ENCODE measurements at places on chromosomes 4 and X.

DNA sequence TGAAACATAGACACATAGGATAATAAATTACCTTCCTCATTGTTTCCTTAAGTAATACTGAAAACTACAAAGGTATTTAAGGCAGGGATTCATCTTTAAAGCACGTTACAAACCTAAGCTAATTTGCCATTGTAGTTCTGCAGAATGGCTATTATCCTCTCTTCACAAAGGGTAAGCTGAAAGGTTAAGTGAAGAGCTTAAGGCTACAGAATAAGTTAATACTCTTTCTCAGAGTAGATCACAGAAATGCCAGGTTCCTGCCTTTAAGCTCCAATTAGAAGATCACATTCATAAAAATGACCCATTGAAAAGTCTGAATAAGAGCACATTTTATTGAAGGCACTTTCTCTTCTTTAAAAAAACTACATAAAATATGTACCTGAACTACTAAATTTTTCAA, 42.1 kb upstream of the PRDM5 start:
- no peak for DNase-seq

GRCh38 chr4:123206016-123206415, 190.6 kb upstream of the SPRY1 start:
- no peak for DNase-seq

DNA sequence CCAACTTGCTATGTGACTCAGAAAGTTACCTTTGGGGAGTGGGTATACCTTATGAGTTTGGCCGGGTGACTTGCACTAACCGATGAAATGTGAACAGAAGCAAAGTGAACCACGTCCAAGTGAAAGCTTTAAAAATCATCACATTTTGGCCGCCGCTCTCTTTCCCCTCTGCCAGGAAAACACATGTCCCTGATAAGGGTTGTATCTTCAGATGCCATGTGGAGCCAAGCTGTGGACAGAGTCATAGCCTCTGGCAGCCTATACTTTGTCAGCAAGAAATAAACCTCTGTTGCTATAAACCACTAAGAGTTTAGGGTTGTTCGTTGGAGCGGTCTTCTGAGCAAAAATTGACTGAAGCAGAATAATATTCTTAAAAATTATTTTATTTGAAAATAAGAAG, 92.3 kb downstream of the PRDM5 start:
- no peak for DNase-seq

DNA sequence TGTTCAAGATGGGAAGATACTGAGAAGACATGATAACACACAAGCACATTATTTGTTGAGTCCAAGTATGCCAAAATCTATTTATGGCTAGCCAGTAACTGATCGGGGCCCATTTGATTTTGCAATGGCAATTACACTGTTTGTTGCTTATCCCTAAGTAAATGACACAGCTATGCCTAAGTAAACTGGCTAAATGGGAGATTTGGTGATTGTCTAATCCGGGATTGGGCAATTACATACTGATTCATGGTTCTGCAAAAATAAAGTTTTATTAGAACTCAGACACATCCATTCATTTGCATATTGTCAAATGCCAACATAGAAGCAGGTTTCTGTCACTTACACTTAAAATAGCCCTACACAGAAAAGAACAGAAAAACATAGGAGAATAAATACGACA, 140.2 kb upstream of the TBL1X start:
- no peak for DNase-seq

- DNase-seq, result peak; percentile 54
These were observed 105.9 kb downstream of the SH3RF1 start for GRCh38 chr4:169164669-169165415.

GRCh38 chrX:346034-346813, 27.6 kb upstream of the GTPBP6 start:
- DNase-seq, result no peak

DNA sequence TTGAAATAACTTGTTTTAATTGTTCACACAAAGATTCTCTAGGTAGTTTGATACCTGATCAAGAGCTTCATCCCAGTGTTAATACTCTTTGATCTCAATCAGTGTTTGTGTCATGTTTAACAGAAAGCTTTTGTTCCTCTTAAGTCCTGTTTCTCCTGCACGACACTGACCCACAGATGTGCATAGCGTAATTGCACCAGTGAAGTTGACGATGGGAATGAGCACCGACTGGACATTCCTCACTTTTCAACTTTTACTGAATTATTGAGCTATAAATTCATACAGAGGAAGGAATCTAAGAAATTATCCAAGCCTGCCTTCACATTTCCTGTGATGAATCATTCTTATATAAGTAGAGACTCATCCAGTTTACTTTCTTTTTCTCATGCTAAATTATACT, 878.7 kb upstream of the TENM3 start:
- peak; percentile 4 for DNase-seq

GRCh38 chr4:141220271-141220670, 424 bp upstream of the ZNF330 start:
- DNase-seq, result peak; percentile 8

GRCh38 chr4:94965852-94966251, 208.1 kb downstream of the BMPR1B start:
- DNase-seq, result no peak

- no peak for DNase-seq
These were observed 12.0 kb downstream of the CPLX1 start for GRCh38 chr4:813900-814299.

DNA sequence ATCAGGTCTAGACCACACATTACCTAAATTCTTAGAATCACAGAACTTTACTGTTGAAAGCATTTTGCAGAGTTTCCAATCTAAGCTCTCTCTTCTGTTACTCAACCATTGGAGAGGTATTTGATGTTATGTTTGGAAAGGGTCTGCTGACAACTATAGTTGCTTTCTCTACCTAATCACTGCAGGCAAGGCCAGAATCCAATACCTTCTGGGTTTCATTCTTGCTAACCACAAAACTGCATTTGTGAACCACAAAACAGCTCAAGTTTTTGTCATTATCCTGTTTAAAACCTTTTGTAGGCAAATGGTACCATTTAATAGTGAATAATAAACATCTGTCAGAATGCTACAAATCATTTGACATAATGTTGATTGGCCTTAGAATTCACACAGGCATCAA, 380.1 kb downstream of the GASK1B start:
- DNase-seq, result peak; percentile 11

DNA sequence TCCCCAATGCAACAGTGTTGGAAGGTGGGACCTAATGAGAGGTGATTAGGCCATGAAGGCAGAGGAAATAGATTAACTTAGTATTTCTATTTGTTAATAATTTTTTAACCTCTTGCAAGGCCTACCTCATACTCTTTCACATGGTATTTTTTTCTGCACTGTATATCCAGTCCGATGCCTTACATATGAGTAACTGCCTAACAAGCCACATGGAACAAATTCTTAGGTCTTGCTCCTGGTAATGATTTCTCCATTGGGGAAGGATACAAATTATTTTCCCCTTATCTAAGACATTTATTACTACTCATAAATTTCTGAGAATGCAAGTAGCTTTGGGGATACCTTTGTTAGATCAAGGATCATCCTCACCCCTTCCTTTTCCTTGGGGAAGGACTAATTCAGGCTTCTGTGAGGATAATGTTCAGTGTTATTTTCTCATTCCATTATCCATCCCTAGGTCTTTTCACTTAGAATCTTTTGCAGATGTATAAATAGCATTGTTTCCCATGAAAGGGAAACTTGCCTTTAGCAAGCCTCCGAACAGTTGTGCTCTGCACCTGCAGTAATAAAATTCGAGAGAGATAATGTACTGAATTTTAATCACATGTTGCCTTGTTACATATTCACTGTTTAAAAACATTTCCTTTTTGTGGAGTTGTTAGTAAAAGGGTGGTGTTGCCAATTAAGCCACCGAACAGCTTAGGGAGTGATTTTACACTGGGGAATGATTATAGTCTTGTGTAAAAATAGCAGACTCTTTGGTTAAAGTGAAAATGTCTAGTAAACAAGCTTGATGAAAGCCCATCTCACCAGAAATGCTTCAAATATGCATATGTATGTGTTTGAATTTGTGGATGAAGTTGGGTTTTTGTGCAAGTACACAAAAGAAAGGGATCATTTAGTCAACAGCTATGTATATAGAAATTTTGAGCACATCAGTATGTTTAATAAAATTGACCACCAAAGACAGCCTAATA, 89.9 kb downstream of the CFAP299 start:
- no peak for DNase-seq

- DNase-seq, result no peak
These were observed 161.6 kb upstream of the MID1 start for GRCh38 chrX:10781847-10782530.

DNA sequence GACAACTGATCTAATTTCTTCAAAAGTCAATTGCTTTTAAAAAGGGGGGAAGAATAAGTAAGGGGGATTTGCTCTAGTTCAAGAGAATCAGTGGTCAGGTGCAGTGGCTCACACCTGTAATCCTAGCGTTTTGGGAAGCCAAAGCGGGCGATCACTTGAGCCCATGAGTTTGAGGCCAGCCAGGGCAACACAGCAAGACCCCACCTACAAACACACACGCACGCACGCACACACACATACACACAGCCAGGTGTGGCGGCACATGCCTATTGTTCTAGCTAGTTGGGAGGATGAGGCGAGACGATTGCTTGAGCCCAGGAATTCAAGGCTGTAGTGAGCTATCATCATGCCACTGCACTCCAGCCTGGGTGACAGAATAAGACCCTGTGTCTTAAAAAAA, 9.6 kb downstream of the GRSF1 start:
- no peak for DNase-seq

GRCh38 chr4:42327323-42327722, 70.0 kb upstream of the SHISA3 start:
- no peak for DNase-seq

- DNase-seq, result no peak
These were observed 1.3 kb downstream of the FAM9C start for GRCh38 chrX:13043138-13043537.

- peak; percentile 22 for DNase-seq
These were observed 138.9 kb downstream of the NPNT start for GRCh38 chr4:106034220-106034619.

DNA sequence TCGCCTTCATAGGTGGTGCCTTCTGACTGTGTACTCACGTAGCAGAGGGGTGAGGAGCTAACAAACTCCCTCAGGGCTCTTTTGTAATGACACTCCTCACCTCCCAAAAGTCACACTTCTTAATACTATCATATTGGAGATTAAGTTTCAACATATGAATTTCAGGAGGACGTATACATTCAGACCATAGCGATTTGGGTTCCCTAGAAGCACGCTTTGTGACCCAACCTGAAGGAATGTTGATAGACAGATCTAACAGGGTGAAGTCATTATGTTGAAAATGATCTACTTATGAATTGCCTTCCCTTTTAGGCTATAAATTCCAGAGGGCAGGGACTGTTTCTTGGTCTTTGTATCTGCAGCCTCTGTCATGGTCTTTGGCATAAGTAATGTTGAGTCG, 3.2 kb upstream of the KLHL34 start:
- no peak for DNase-seq

DNA sequence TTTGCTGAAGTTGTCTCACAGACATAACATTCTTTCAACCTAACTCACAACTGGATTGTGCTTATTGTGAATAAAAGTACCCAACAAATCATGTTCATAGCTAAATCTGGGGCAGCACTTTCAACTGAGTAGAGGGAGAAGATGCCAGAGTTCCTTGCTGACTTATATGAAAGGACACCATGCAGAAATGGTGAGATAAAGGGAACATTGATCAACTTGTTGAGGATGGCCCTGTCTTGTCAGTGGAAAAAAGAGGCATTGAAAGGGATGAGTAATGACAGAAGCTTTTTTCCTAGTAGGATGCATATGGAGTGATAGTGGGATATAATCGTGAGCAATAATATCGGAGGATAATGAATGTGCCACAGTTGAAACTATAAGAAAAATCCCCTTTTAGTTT, 221.7 kb downstream of the ARHGAP24 start:
- DNase-seq, result no peak

DNA sequence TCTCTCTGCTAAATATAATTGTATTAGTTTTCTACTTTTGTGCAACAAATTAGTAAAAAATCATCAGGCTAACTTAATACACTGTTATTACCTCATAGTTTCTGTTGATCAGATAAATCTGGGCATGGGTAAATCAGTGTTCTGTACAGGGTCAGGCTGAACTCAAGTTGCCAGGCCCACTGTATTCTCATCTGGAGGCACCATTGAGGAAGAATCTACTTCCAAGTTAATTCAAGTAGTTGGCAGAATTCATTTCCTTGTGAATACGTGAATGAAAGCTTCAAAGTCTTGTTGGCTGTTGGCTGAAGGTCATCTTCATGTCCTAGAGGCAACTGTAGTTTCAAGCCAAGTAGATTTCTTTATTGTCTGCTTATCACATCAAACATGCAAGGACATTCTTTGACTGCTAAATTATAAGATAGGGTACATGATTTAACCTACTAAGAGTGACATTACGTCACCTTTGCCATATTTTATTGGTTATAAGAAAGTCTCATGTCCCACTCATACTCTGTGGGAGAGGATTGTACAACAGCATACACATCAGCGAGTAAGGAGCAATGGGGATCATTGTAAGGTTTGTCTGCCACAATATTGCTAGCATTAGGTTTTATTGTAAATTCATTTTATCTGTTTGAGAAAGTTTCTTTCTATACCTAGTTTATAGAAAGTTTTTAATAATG, 1219.0 kb downstream of the ARAP2 start:
- no peak for DNase-seq

- DNase-seq, result peak; percentile 40
These were observed 93.0 kb downstream of the TSPAN7 start for GRCh38 chrX:38654302-38654701.

DNA sequence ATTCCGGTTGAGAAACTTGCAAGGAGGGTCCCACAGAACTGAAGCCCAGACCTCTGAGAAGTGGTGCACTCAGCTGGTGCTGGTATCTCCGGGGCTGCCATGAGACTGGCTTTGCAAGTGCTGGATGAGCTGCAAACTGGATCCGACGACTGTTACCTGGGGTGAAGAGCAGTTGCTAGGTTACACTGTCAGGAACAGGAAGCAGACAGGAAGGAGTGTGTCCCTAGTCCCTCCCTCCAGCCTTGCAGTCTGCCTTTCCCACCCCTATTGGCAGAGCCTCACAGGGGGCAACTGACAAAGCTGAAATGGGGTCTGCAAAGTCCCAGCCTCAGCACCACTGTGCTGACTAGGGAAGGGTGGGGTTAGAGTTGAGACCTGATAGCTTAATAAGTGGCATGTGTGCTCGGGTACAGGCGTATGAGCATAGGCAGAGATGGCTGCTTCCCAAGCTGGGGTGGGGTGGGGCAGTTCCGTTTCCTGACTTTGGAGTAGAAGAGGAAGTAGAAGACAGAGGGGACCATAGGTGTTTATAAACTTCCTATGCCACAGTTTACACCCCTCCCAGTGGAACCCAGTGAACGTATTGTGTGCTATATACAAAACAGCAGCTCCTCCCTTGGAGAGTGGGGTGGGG, 18.0 kb downstream of the PPEF1 start:
- no peak for DNase-seq

- DNase-seq, result no peak
These were observed 1040.0 kb downstream of the STPG2 start for GRCh38 chr4:97103252-97103651.

DNA sequence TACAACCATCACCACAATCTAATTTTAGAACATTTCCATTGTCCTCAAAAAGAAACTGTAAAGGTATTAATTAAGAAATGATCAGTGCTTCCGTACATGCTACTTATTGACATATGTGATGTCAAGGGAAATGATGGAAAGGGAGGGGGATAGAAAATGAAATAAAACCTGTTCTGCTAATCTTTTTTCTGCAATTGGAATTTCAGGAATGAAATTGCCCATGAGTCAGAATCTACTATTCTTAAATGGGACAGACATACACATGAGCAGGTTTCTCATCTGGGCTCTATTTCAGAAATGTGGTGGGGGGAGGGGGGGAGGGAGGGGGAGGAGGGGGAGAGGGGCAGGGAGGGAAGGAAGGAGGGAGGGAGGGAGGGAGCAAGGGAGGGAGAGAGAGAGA, 91.0 kb downstream of the SHROOM4 start:
- DNase-seq, result peak; percentile 28

GRCh38 chrX:151004085-151004484, 20.9 kb downstream of the HMGB3 start:
- no peak for DNase-seq
